ENCODE measurements at places on chromosomes 4 and X.

DNA sequence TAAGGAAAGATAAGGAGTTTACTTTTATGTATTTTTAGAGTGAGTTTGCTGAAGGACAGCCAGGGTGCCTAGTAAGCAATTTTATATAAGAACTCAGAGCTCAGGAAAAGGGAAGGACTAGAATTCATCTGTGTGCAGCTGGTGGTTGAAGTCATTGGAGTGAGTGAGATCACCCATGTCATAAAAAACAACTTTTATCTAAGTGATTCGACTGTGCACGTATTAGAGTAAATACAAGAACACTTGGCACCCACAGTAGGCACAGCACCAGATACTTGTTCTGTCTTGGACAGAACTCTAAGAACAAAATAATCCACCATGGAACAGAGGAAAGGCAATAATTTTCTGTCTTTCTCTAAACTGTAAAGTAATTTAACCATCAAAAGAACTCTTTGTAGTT lies 31.6 kb downstream of the SYNPO2 start:
- DNase-seq = no peak

GRCh38 chr4:15765910-15766697 lies 12.0 kb upstream of the CD38 start:
- DNase-seq = no peak

- no peak for DNase-seq
These were observed at the start of gene CORIN for GRCh38 chr4:47837908-47838294. Gene CORIN (minus strand): TSS chr4:47838067. CDS start chr4:47837949, 118 bp downstream.

DNA sequence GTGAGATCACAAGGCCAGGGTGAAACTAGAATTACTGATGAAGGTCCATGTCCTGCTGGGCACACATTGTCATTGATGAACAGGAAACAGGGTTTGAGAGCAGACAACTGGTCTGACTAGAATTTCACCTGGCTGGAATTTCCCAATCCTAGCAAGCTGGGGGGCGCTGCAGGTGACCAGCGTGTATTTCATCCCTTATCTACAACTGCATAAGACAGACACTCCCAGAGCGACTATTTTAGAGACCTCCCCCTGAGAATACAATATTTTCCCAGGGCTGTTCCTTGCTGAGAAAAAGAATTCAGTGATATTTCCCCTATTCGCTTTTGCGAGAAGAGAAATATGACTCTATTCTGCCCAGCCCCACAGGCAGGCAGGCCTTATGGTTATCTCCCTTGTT lies 432.6 kb upstream of the GALNT7 start:
- DNase-seq = no peak

GRCh38 chr4:115334736-115335411 lies 221.5 kb upstream of the NDST4 start:
- DNase-seq = no peak

DNA sequence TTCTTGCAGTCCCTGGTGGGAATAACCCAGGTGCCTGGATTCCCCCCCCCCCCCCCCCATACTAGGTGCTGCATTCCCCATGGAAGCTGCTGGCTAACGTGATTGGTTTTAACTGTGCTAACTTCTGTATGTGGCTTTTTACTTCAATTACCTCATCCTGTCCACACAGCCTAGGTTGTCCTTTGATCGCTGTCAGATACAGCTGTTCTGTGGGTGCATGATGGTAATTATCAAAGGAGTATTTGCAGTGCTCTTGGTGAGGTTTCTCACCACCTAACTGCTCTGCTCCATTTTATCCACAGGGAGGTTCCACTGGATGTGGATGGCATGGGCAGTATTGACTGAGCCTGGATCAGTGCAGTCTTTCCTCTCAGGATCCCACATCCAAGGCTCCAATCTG lies 93.0 kb downstream of the ZNF518B start:
- DNase-seq = no peak

DNA sequence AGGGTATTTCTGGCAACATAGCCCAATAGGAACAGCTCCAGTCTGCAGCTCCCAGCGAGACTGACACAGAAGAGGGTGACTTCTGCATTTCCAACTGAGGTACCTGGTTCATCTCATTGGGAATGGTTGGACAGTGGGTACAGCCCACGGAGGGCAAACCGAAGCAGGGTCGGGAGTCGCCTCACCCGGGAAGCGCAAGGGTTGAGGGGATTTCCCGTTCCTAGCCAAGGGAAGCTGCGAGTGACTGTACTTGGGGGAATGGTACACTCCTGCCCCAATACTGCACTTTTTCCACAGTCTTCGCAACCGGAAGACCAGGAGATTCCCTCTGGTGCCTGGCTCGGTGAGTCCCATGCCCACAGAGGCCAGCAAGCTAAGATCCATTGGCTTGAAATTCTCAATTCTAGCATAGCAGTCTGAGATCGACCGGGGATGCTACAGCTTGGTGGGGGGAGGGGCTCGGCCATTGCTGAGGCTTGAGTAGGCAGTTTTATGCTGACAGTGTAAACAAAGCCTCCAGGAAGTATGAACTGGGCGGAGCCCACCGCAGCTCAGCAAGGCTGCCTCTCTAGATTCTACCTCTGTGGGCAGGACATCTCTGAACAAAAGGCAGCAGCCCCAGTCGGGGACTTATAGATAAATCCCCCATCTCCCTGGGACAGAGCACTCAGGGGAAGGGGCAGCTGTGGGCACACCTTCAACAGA lies 14.0 kb upstream of the ADAD1 start:
- DNase-seq = no peak

GRCh38 chrX:39244147-39244546 lies 442.9 kb downstream of the MID1IP1 start:
- DNase-seq = no peak

- no peak for DNase-seq
These were observed 382.7 kb upstream of the GALNTL6 start for GRCh38 chr4:171430495-171430894.

DNA sequence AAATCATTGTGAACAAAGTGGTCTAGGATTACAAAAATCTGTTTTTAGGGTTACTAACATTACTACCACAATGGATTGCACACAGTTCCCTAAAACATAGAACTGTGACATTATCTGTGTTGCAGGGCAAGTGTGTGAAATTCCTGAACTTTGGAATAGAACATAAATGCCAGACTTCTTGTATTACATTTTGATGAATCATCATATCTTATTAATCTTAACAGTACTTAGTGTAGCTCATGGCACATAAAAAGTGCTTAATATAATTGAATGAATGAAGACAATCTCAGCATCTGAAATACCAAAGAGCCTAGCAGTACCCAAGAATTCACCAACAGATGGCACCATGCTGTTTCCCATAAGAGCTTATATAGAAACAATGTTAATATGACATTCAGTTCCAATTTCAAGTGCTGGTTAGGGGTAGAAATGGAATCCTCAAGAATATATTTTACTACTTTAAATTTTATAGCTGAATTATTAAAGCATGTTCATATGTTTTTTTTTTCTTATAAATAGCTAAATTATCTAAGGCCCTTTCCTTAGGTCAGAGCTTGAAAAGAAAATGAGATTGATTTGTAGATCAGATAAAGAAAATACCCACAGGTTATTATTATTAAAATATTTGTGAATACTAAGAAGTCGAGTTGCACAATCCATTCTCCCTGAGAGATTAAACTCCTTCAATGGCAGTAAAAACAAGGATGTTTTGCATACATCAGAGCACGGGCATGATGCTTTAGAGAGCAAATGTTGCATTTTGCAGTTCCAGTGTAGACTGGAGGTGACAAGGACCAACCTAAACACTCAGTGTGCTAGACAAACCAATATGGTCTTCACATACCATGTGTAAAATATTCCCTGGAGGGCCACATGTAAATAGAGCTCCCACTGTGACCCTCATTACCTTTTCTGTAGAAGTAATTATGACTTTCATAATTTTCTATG lies 25.7 kb upstream of the SHISA3 start:
- no peak for DNase-seq

- no peak for DNase-seq
These were observed 135.4 kb upstream of the PSAPL1 start for GRCh38 chr4:7569810-7570783.

DNA sequence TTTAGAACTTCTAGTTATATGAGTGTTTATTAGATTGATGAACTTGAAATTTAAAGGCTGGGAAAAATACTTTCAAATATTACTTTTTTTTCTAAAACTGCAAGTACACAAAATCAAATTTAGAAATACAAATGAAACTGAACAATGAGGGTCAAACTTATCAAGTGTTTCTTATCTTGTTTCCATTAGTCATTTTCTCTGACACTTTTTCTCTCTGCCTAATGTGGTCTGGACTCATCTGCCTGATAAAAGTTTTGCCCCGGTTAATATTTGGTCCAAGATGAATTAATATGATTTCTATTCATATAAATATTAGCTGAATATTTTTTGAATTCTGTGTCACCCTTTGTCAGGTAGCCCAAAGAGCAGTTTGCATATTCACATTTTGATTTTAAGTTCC lies 8.7 kb upstream of the HPGDS start:
- no peak for DNase-seq

GRCh38 chr4:98686043-98686707 lies 27.8 kb upstream of the TSPAN5 start:
- no peak for DNase-seq

DNA sequence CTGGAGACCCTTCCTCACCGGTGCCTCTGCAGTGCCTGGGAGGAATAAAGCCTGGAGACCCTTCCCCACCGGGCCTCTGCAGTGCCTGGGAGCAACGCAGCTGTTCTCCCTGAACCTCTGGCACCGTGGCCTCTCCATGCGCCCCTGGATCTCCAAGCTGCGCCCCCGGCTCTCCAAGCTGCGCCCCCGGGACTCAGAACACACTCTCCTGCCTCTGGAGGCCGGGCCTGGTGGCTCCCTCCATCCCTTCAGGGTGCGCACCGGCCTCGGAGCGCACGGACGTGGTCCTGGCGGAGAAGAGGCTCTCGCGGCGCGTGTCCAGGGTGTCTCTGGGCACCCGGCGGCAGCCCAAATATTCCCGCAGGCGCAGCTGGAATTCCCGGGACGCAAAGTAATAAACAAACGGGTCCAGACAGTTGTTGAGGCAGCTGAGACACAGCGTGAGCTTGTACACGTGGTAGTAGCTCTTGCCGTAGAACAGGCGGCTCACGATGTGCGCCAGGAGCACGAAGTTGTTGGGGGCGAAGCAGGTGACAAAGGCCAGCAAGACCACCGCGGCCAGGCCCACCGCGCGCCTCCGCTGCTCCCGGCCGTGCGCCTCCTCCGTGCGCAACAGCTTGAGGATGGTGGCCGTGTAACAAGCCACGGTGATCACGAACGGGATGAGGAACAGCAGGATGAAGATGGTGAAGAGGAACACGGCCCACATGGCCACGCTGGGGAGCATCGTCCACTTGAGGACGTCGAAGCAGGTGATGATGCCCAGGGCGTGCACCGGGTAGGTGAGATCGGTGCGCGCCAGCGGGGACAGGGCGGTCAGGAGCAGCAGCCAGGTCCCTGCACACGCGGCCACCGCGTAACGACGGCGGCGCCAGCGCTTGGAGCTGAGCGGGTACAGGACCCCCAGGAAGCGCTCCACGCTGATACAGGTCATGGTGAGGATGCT lies 12.8 kb upstream of the ASMTL start:
- DNase-seq = no peak

DNA sequence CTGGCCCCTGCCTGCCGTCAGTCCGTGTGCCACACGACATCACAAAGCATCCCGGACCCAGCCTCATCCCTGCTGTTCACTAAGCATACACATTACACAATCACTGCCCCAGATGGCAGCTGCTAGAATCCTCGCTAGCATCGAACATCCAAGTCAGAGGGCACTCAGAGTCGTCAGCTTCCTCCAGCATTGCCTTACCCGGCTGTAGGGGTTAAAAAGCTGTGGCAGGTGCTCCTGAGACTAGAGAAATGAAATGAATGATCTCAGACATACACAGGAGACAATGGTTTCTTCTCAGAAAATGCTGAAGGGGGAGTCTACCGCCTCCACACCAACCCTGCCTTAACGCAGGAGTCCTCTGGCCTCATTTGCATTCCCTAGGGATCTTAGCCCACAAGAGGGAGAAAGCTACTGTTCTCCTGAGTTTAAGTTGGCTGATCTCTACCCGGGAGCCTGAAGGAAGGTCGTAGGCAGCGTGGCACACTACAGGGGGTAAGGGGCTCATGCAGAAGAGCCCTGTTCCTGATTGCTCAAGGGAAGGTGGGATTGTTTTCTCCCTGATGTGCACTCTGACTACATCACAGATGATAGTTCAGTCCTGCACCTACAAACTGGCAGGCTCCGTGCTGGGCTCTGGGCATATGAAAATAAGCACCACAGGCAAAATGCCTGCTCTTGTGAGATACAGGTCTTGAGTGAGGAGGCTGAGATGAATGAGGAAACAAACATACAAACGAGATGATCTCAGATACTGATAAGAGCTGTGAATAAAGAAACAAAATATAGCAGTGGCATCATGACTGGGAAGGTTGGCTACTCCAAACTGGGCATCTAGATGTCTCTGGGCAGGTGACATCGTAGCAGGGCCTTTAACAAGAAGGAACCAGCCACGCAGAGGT lies 2.6 kb upstream of the KIAA0232 start:
- no peak for DNase-seq

DNA sequence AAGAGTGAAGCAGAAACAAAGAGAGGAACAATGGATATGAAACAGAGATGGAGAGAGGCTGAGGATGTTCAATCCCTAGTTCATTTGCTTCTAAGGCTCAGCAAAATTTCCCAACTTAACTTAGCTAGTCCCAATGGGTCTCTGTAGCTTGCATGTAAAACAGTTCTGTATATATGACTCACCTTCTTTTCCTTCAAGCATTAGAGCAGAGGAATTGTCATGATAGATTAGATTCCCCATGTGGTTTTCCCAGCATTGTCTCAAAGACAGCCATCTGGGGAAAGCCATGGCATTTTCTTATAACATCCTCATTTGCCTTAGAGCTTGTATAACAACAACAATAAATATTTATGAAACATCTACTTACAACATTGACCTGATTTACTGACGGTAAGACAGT lies 93.9 kb upstream of the GATB start:
- DNase-seq = no peak

- DNase-seq = no peak
These were observed 9.9 kb upstream of the SLC25A43 start for GRCh38 chrX:119389214-119389613.

DNA sequence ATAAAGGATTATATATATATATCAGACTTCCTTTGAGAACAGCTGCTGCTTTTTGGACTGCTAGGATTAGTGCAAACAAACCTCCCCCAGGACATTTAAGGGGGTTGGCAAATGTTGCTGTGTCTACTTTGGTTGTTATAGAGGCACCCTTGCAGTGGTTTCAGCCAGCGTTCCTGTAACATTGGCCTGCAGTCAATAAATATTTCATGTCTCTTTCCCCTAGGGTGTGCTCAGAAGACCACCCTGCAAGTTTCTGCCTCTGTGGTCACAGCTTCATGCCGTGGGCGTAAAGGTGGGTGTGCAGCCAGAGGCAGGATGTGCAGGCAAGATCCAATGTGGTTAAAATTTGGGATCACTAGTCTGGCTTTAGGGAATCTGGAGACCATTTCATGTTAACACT lies 28.9 kb downstream of the FGF5 start:
- DNase-seq = no peak

DNA sequence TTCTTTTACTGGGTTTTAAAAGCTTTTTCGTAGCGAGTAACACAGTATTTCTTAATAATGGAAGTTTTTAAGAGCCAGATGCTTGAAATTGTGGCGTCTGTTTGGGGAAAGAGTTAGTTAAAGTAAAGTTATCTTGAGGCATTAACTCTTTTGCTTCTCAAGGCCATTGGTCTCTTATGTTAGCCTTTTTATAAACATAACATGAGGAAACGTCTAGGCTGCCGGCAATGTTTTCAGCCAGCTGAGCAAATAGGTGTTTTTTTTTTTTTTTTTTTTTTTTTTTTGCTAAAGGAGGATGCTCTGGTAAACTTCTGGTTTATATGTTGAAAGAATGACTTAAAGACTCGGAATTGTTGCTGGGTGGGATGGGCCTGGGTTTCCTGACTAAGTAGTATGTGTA lies 51.1 kb upstream of the RBMX start:
- DNase-seq = no peak

GRCh38 chr4:121148000-121148399 lies 16.1 kb downstream of the TNIP3 start:
- no peak for DNase-seq

All from hypothalamus (tissue), 51 donors.